ENCODE measurements at places on chromosomes 16 and 17. TPM values are rescaled to one million over a fixed set of nuclear protein-coding genes. Genes with fewer than 3 reads are reported as not detected.

- no peaks in the 10 kb centered on the region for H3K4me1 ChIP-seq
- no peaks in the 10 kb centered on the region for H3K36me3 ChIP-seq
- H3K4me3 ChIP-seq = no peak overlapping the region
Measured at GRCh38 chr17:28999206-28999605, 6.6 kb downstream of the SEZ6 start.

GRCh38 chr17:1727876-1728630 lies 3.5 kb downstream of the WDR81 start:
- peaks cover 6% of the 10 kb centered on the region for H3K36me3 ChIP-seq
- peaks cover 28% of the 10 kb centered on the region for H3K4me1 ChIP-seq
- no peak overlapping the region for H3K27ac ChIP-seq
- DNase-seq = no peak

Gene NME3
- 39.6 TPM for total RNA-seq

DNA sequence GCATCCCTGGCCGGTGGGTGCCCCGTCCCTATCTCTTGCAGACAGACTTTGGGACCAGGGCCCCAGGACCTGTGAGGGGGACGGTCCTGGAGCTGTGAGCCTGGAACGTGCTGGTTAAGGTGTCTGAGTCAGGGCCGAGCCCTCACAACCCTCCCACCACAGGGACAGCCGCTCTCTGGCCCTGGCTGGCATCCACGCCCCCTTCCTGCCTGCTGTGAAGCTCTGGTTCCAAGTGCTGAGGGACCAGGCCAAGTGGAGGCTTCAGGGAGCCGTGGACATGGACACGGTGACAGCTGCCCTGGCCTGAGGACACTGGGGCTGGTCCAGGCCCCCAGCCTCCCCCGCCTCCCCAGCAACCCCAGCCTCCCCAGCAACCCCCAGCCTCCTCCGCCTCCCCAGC lies 6.6 kb downstream of the TSR3 start:
- DNase-seq = no peak
- no peak overlapping the region for H3K27ac ChIP-seq
- no peak overlapping the region for H3K4me3 ChIP-seq
- H3K27me3 ChIP-seq = no peaks in the 10 kb centered on the region

GRCh38 chr17:40425741-40426140 lies 8.0 kb upstream of the TOP2A start:
- DNase-seq = no peak
- H3K27ac ChIP-seq = no peak overlapping the region
- no peak overlapping the region for H3K4me3 ChIP-seq
- H3K27me3 ChIP-seq = no peaks in the 10 kb centered on the region

- H3K27ac ChIP-seq = no peak overlapping the region
- DNase-seq = no peak
- no peak overlapping the region for H3K4me3 ChIP-seq
Measured at GRCh38 chr17:44076716-44077594, 6.4 kb downstream of the G6PC3 start.

DNA sequence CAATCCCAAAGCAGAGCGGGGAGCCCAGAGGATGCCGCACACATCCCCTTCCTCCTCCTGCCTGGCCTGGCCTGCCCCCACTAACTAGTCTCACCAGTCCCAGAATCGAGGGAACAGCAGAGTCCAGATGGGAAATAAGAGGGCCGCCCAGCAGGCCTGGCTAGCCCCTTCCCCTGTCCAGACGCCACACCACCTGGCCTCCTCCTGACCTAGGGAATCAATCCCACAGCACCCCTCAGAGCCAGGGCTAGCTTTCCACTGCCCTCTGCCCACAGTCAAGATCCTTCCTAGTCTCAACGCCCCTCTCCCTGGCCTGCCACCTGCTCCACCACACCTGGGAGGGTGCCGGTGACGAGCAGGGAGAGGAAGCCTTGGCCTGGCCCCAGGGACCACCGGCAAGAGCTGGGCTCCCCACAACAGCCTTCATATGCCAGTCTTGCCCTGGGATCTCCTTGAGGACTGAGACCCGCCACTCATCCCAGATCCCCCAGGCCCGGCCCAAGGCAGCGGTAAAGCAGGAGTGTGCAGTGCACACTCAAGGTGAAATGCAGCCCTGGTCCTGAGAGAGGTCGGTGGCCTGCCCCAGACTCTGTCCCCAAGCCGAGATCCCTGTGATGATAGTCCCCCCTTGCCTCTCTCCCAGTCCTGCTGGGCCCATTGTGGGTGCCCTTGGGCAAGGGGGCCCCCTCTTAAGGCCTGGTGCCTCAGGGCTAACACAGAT lies 27.9 kb downstream of the KATNB1 start:
- peaks cover 3% of the 10 kb centered on the region for H3K4me1 ChIP-seq
- H3K27me3 ChIP-seq = no peaks in the 10 kb centered on the region
- DNase-seq = no peak

DNA sequence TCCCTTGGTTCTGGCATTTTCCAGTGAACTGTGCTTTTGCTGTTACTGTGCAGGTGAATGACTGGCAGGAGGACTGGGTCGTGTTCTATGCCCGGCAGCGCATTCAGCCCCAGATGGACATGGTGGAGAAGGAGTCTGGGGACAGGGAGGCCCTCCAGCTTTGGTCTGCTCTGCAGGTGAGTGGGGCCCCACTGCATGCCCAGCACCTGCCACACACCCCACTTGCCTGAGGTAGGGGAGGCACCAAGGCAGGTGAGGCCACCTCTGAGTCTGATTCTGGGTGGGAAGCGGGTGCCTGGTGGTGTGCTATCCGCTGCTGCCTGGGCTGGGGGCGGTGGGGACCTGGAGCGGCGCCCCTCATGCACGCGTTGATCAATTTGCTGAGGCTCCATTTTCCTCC lies 9.0 kb upstream of the FN3K start:
- no peak overlapping the region for H3K4me3 ChIP-seq
- no peak for DNase-seq
- H3K27me3 ChIP-seq = no peaks in the 10 kb centered on the region

- peaks cover 3% of the 10 kb centered on the region for H3K27me3 ChIP-seq
- DNase-seq = no peak
- no peaks in the 10 kb centered on the region for H3K4me1 ChIP-seq
- no peaks in the 10 kb centered on the region for H3K36me3 ChIP-seq
Measured at GRCh38 chr16:73321853-73322252, 273.9 kb upstream of the ZFHX3 start.

- no peaks in the 10 kb centered on the region for H3K4me1 ChIP-seq
- no peak for DNase-seq
- H3K27me3 ChIP-seq = peaks cover 13% of the 10 kb centered on the region
- H3K27ac ChIP-seq = no peak overlapping the region
Measured at GRCh38 chr16:55279598-55279997, 44.4 kb upstream of the IRX6 start.

- no peaks in the 10 kb centered on the region for H3K27me3 ChIP-seq
- H3K4me1 ChIP-seq = peaks cover 13% of the 10 kb centered on the region
- no peak for DNase-seq
- no peak overlapping the region for H3K27ac ChIP-seq
- no peak overlapping the region for H3K4me3 ChIP-seq
Measured at GRCh38 chr16:2836646-2837508, 6.8 kb downstream of the ZG16B start.

Gene SLC5A11
- total RNA-seq = 0.18 TPM

GRCh38 chr17:2170023-2170422 lies 115.1 kb downstream of the HIC1 start:
- no peak overlapping the region for H3K27ac ChIP-seq
- no peaks in the 10 kb centered on the region for H3K4me1 ChIP-seq
- no peaks in the 10 kb centered on the region for H3K27me3 ChIP-seq

Gene GDPD1
- total RNA-seq = 1.3 TPM

- no peaks in the 10 kb centered on the region for H3K4me1 ChIP-seq
- H3K27ac ChIP-seq = no peak overlapping the region
- no peak for DNase-seq
- no peaks in the 10 kb centered on the region for H3K36me3 ChIP-seq
Measured at GRCh38 chr16:82582975-82583374, 43.8 kb upstream of the CDH13 start.

Gene TK1
- 175 TPM for total RNA-seq

Gene GAST
- not detected for total RNA-seq

DNA sequence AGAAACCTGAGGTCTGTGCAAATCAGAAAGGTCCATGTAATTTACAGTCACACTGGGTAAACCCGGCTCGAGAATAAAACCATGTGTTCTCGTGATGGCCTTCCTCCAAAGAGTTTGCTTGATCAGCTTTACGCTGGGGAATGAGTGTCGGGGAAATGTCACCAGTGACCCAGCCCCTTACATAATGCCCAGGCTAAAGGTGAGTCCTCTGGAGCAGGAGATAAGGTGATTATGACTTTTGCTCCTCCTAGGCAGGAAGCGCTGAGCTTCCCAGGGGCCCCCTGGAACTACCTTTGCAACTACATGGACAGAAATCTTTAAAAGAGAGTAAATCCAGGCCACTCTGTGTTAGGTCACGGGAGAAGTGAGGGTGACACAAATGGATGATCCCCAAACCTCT lies 15.7 kb downstream of the SLC6A4 start:
- H3K4me1 ChIP-seq = no peaks in the 10 kb centered on the region
- no peak for DNase-seq
- no peak overlapping the region for H3K4me3 ChIP-seq
- H3K27me3 ChIP-seq = no peaks in the 10 kb centered on the region
- no peaks in the 10 kb centered on the region for H3K36me3 ChIP-seq

Gene CALCOCO2
- total RNA-seq = 69.2 TPM

- no peaks in the 10 kb centered on the region for H3K36me3 ChIP-seq
- H3K4me3 ChIP-seq = no peak overlapping the region
- H3K4me1 ChIP-seq = no peaks in the 10 kb centered on the region
Measured at GRCh38 chr17:61201211-61201610, 198.4 kb upstream of the TBX2 start.

DNA sequence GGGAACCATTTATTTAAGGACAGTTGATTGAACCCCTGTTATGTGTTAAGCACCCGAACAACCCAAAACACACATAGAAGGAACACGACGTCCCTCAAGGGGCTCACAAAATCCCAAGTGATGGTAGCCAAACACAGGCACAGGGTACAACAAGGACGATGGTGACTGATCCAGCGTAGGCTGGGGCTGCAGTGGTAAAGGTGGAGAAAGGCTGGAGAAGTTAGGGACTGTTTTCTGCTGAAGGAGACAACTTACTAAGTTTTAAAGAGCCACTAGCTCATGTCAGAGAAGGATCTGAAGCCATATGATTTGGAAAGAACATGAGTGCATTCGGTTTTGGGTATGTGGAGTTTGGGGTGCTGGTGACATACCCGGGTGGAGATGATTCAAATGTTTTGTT lies 229.6 kb upstream of the TNRC6C start:
- peaks cover 2% of the 10 kb centered on the region for H3K36me3 ChIP-seq
- H3K27ac ChIP-seq = no peak overlapping the region
- DNase-seq = no peak
- H3K4me1 ChIP-seq = peaks cover 3% of the 10 kb centered on the region

DNA sequence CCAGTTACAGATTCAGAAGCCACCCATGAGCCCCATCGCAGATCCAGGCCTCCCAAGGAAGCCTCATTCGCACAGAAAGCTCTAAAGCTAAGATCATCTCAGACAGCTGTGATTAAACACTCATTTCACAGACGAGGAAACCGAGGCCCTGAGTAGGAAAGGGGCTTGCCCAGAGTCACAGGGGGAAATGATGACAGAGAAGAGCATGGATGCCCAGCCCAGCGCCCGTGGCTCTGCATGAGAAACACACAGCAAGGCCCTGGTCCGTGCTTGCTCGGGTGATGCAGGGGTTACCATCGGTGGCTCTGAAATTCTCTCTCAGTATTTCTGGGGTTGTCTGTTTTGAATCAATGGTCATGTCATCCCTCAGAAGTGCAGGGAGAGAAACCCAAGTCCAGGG lies 109.6 kb downstream of the C16orf78 start:
- no peaks in the 10 kb centered on the region for H3K4me1 ChIP-seq
- H3K36me3 ChIP-seq = no peaks in the 10 kb centered on the region
- DNase-seq = no peak

Gene KRT33B
- not detected for total RNA-seq

- no peak for DNase-seq
- H3K27ac ChIP-seq = no peak overlapping the region
- no peak overlapping the region for H3K4me3 ChIP-seq
- peaks cover 8% of the 10 kb centered on the region for H3K27me3 ChIP-seq
Measured at GRCh38 chr16:83308414-83308813, 499.4 kb upstream of the HSBP1 start.

Gene SLC52A1
- total RNA-seq = 0.14 TPM

DNA sequence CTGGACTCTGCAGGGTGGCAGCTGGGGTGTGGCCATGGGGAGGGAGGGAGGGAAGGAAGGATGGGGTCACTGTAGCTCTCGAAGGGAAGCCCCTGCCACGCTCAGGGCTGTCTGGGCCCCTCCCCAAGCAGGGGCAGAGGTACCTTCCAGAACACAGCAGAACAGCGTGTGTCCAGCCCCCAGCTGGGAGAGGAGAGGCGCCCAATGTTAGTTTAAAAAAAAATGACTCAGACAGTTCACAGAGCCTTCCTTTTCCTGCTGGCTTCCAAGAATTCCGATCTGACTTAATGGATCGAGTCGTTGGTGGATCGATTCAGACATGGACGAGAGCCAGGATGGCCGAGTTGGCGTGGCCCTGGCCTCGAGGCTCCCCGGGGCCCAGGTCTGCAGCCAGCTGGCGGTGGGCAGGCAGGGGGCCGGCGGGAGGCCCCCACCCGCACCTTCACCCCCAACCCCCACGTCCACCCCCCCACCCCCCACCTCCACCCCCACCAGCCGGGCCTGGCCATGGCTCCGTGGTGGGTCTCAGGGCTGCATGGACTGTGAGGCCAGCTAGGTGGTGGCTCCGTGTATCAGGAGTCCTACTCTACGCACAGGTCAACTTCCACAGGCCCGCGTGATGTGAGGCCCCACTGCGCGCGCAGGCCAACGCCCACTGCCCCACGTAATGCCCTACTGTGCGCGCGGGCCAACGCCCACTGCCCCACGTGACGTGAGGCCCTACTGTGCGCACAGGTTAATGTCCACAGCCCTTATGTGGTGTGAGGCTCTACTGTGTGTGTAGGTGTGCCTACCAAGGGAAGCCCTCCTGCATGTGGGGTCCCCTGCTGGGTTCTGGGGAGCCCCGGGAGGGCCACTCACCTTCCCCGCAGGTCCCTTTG lies 21.8 kb downstream of the CACNA1H start:
- H3K4me1 ChIP-seq = no peaks in the 10 kb centered on the region
- DNase-seq = no peak
- no peak overlapping the region for H3K4me3 ChIP-seq
- no peaks in the 10 kb centered on the region for H3K27me3 ChIP-seq
- H3K27ac ChIP-seq = no peak overlapping the region
- H3K36me3 ChIP-seq = no peaks in the 10 kb centered on the region

DNA sequence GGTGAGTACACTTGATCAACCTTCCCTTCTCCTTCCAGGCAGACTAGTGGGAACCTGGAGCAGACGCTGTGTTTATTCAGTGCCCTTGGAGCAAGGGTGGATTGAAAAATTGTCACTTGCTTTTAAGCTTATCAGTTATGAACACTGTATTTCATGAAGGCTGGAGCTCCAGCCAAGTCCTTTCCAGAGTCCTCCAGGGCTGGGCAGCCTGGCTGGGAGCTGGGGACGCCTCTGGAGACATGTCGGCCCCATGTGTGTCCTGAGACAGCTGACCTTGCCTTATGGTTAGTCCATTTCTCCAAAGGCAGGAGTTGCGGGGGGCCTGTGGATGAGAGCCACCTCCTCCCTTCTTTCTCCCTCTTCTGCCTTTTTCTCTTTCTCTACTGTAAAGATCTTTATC lies 67.0 kb downstream of the RAP1GAP2 start:
- no peaks in the 10 kb centered on the region for H3K36me3 ChIP-seq
- no peak for DNase-seq
- H3K4me3 ChIP-seq = no peak overlapping the region
- H3K27me3 ChIP-seq = no peaks in the 10 kb centered on the region
